ENCODE measurements at places on chromosomes 12 and 14. TPM values are rescaled to one million over a fixed set of nuclear protein-coding genes. Genes with fewer than 3 reads are reported as not detected.
A peak's percentile ranks its signal among the peaks of the same experiment; 100 is the strongest.

The POTEG gene
- 0.12 TPM for total RNA-seq

DNA sequence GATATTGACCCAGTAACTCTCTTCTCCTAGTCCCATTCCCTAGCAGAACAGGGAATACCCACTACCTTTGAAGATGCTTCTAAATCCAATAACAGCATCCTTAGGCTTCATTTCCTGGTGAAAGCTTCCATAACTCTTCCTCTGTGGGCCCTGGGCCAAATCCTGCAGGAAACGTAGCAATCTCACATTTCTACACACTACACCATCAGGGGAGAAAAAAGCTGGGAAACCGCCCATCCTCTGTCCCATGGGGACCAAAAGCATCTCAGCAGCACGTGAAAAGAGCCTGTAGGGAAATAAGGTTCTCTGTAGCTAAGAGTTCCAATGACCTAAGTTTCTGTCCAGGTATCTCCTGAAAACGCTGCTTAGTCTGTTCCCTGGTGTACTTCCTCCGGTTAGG is 340.2 kb downstream of the DPF3 start:
- H3K4me3 ChIP-seq = no peak overlapping the region
- H3K36me3 ChIP-seq = no peaks in the 10 kb centered on the region
- H3K27ac ChIP-seq = no peak overlapping the region
- peaks cover 10% of the 10 kb centered on the region for H3K4me1 ChIP-seq

The NKX2-1 gene
- not detected for total RNA-seq

The CCND2 gene
- total RNA-seq = not detected

GRCh38 chr14:89827265-89827664 is 127.3 kb downstream of the EFCAB11 start:
- no peak overlapping the region for H3K27ac ChIP-seq
- no peak for DNase-seq
- H3K27me3 ChIP-seq = no peaks in the 10 kb centered on the region
- no peak overlapping the region for H3K4me3 ChIP-seq
- no peaks in the 10 kb centered on the region for H3K4me1 ChIP-seq

The TMEM233 gene
- not detected for total RNA-seq

The IGF1 gene
- not detected for total RNA-seq

- H3K36me3 ChIP-seq = no peaks in the 10 kb centered on the region
- no peak for DNase-seq
- no peaks in the 10 kb centered on the region for H3K27me3 ChIP-seq
- no peaks in the 10 kb centered on the region for H3K4me1 ChIP-seq
- H3K4me3 ChIP-seq = no peak overlapping the region
These were observed 2.0 kb upstream of the GALC start for GRCh38 chr14:87994974-87995373.

- no peaks in the 10 kb centered on the region for H3K27me3 ChIP-seq
- H3K36me3 ChIP-seq = no peaks in the 10 kb centered on the region
- H3K27ac ChIP-seq = no peak overlapping the region
- H3K4me1 ChIP-seq = peaks cover 9% of the 10 kb centered on the region
These were observed 45.7 kb downstream of the TTC6 start for GRCh38 chr14:37641117-37641516.

DNA sequence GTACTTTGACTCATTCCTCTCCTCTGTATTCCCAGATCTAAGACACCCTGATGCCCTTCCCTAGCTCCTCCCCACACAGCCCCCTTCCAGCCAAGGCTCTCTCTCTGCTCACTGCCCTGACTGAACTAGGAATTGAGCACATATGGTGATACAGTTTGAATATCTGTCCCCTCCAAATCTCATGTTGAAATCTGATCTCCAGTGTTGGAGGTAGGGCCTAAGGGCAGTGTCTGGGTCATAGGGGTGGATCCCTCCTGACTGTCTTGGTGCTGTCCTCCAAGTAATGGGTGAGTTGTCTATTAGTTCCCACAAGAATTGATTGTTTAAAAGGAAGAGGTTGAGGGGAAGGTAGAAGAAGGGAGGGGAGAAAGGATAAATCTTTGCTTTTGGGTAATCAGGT is 17.4 kb downstream of the CMKLR1 start:
- no peak overlapping the region for H3K27ac ChIP-seq
- H3K27me3 ChIP-seq = peaks cover 63% of the 10 kb centered on the region
- no peaks in the 10 kb centered on the region for H3K4me1 ChIP-seq
- H3K4me3 ChIP-seq = no peak overlapping the region
- H3K36me3 ChIP-seq = no peaks in the 10 kb centered on the region

- no peak overlapping the region for H3K4me3 ChIP-seq
- no peak overlapping the region for H3K27ac ChIP-seq
- H3K4me1 ChIP-seq = no peaks in the 10 kb centered on the region
- no peaks in the 10 kb centered on the region for H3K36me3 ChIP-seq
- peaks cover 76% of the 10 kb centered on the region for H3K27me3 ChIP-seq
These were observed 39.4 kb downstream of the RHOJ start for GRCh38 chr14:63243646-63244045.

The KRT72 gene
- not detected for total RNA-seq

- peaks cover 8% of the 10 kb centered on the region for H3K4me1 ChIP-seq
- H3K4me3 ChIP-seq = peak overlapping the region; percentile 91
- H3K36me3 ChIP-seq = no peaks in the 10 kb centered on the region
These were observed 1.2 kb downstream of the TTC7B start for GRCh38 chr14:90814806-90815571.

- no peak overlapping the region for H3K27ac ChIP-seq
- H3K27me3 ChIP-seq = peaks cover 32% of the 10 kb centered on the region
- no peak for DNase-seq
- no peak overlapping the region for H3K4me3 ChIP-seq
- H3K36me3 ChIP-seq = no peaks in the 10 kb centered on the region
These were observed 182.2 kb upstream of the USP15 start for GRCh38 chr12:62078020-62078419.

GRCh38 chr14:53663709-53664108 is 292.9 kb downstream of the BMP4 start:
- DNase-seq = peak; percentile 53
- no peaks in the 10 kb centered on the region for H3K4me1 ChIP-seq
- H3K27ac ChIP-seq = no peak overlapping the region
- H3K27me3 ChIP-seq = peaks cover 2% of the 10 kb centered on the region
- no peak overlapping the region for H3K4me3 ChIP-seq

GRCh38 chr12:51419425-51420193 is 5.0 kb upstream of the SLC4A8 start:
- peak; percentile 28 for DNase-seq
- H3K4me1 ChIP-seq = peaks cover 4% of the 10 kb centered on the region
- no peak overlapping the region for H3K4me3 ChIP-seq
- no peaks in the 10 kb centered on the region for H3K27me3 ChIP-seq

DNA sequence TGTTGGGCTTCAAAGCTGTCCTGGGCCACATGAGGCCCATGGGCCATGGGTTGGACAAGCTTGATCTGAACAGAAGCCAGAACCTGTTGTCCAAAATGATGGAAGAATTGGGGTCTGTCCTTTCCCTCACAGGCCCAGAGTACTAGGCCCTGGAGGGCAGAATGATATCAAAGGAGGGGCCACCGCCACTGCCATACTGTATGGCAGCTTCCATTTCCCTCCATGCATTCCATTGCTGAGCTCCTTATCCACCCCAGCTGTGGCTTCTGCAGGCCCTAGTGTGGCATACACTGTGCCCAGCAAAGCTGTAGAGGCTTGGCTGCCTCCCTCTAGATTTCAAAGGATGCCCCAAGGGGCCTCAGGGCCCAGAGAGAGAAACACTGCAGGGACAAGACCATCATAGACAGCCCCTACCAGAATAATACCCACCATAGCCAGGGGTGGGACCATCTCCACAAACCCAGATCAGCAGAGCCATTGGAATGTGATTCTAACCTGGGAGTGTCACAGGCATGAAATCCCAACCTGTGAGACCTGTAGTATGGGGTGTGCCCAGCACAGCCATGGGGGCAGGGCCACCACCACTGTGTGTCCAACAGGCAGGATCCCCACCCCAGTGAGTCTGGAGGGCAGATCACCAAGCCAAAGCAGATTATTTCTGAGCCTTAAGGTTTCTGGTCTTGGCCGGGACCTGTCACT is 61.4 kb upstream of the BEGAIN start:
- no peaks in the 10 kb centered on the region for H3K36me3 ChIP-seq
- no peaks in the 10 kb centered on the region for H3K27me3 ChIP-seq
- peak; percentile 21 for DNase-seq
- H3K4me3 ChIP-seq = no peak overlapping the region

DNA sequence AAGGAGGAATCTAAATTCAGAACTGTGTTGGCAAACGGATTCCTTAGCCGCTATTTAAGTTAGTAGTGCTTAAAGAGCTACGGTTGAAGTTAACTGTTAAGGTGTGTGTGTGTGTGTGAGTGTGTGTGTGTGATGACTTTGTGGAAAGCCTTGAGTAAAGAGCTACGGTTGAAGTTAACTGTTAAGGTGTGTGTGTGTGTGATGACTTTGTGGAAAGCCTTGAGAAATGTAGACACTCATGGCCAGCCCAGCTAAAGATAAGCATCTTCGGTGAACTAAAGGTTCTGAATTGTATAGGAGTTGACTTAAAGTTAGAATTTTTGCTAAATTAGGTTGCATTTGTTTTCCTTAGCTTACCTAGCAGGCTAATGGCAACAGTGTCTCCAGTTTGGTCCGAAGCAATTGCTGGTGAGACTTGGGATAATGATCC is 1.4 kb downstream of the KTN1 start:
- H3K4me3 ChIP-seq = peak overlapping the region; percentile 82
- DNase-seq = no peak
- H3K27me3 ChIP-seq = no peaks in the 10 kb centered on the region
- H3K36me3 ChIP-seq = no peaks in the 10 kb centered on the region
- H3K27ac ChIP-seq = peak overlapping the region; percentile 28

The OR4K15 gene
- total RNA-seq = not detected

- no peaks in the 10 kb centered on the region for H3K27me3 ChIP-seq
- peak; percentile 52 for DNase-seq
- no peaks in the 10 kb centered on the region for H3K36me3 ChIP-seq
- no peak overlapping the region for H3K27ac ChIP-seq
- H3K4me3 ChIP-seq = no peak overlapping the region
These were observed 222.9 kb upstream of the SLC16A7 start for GRCh38 chr12:59372956-59373355.

The ZNF641 gene
- total RNA-seq = 10.9 TPM

DNA sequence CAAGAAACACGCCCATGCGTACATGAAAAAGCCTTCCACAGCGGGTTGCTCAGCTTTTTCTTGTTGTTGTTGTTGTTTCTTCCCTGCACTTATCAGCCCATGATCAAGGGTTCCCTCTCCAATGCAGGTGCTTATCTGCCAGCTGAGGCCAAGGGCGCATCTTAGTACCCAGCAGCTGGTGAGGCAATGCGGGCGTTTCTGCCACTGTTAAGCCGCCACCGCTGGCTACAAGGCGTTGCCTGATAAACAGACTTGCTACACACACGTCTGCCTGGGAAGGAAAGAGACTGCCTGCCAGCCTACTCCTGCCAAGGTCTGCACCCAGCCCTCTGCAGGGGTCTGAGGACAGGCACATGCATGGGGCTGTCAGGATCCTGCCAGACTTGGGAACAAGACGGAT is 345.9 kb downstream of the BCL11B start:
- H3K4me3 ChIP-seq = no peak overlapping the region
- no peak for DNase-seq
- peaks cover 16% of the 10 kb centered on the region for H3K27me3 ChIP-seq

The CYP27B1 gene
- 8.6 TPM for total RNA-seq

GRCh38 chr12:25552681-25553080 is 402 bp downstream of the LMNTD1 start:
- H3K27me3 ChIP-seq = no peaks in the 10 kb centered on the region
- no peaks in the 10 kb centered on the region for H3K36me3 ChIP-seq
- no peak overlapping the region for H3K4me3 ChIP-seq
- no peak overlapping the region for H3K27ac ChIP-seq
- H3K4me1 ChIP-seq = no peaks in the 10 kb centered on the region

The PMCH gene
- total RNA-seq = not detected

GRCh38 chr12:57740656-57741412 is 2.3 kb upstream of the AGAP2 start:
- DNase-seq = no peak
- no peaks in the 10 kb centered on the region for H3K36me3 ChIP-seq
- H3K27me3 ChIP-seq = peaks cover 38% of the 10 kb centered on the region

- H3K36me3 ChIP-seq = no peaks in the 10 kb centered on the region
- no peaks in the 10 kb centered on the region for H3K27me3 ChIP-seq
- H3K27ac ChIP-seq = no peak overlapping the region
- no peaks in the 10 kb centered on the region for H3K4me1 ChIP-seq
These were observed 649.3 kb downstream of the GALC start for GRCh38 chr14:87343652-87344051.

DNA sequence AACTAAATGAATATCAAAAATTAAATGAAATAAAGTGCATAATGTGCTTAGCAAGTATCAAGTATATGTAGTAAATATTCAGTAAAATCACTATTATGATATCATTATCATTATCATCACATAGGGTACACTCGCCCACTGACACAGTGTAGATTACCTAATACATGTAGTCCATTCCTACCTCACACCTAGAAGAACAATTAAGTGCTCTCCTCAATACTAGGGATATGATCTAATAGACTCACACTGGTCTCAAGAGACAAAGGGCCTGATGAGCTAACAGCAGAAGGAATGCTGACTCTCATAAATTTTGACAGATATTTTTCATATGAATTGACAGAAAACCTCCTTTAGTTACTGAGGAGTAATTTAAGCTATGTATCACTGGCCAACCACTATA is 29.1 kb downstream of the FSCB start:
- H3K36me3 ChIP-seq = no peaks in the 10 kb centered on the region
- no peak overlapping the region for H3K4me3 ChIP-seq
- no peaks in the 10 kb centered on the region for H3K4me1 ChIP-seq

GRCh38 chr14:49857427-49858003 is 4.9 kb upstream of the NEMF start:
- DNase-seq = no peak
- H3K36me3 ChIP-seq = no peaks in the 10 kb centered on the region

The SRRM4 gene
- under 0.01 TPM for total RNA-seq

All from PC-3 (cell line).